RCC 7860 (cell line): ENCODE measurements at places on chromosomes 6 and 20.

DNA sequence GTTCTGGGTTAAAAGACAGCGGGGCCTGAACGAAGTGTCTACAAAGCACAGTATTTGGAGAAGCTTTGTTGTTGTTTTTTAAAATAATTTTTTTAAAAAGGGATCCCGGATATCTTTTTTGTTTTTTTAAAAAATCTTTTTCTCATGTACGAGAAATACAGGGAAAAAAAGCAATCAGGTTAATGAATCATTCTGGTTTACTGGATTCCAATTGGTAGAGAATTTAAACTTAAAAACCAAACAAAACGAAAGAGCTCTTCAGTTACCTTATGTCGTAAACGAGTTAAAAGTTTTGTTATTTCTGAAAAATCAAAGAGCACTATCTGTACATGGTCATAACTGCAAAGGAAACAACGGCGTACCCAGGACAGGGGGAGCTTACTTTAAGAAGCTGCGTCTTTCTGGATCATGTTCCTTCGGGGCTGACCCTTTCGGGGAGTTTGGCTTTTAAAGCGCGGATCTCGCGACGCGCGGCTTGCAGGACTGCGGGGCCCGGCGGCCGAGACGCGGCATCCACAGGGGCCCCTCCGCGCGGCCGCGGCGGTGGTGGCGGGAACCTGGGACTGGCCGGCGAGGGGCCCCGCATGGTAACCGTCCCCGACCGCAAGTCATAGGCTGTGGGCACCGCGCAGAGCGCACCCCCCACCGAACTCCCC, 927 bp downstream of the IL20RA start:
- no peak for DNase-seq

- no peak for DNase-seq
These were observed 1.7 kb downstream of the CGA start for GRCh38 chr6:87093199-87093598.

- DNase-seq = no peak
These were observed 8.6 kb downstream of the CEP57L1 start for GRCh38 chr6:109103942-109104341.

DNA sequence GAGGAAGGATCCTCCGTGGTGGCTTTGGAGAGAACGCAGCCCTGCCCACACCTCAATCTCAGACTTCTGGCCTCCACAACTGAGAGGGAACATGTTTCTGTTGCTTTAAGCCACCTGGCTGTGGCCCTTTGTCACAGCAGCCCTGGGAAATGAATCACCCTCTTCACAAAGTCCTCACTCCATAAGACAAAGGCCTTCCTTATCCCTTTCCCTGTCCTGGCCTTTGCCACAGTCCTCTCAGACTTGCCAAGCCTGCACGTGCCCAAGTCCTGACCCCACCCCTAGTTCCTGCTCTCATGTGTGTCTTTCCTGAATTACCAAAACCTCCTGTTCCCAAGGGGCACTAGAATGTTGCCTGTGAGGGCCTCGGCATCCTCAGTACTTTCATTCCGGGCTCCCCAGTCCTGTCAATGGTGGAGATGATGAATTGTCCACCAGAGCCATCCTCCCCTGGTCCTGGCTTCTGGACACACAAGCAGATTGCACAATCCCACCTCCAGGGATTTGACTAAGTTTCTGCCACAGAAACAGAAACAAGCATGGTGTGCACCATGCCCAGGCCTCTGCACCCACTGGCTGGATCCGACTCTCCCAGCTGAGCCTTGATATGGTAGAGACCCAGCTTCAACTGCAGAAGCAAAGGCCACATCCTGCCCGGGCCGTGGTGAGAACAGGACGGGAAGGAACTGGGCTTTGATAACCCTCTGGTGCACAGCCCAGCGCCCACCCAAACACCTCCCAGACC, 232.6 kb upstream of the PDE10A start:
- DNase-seq = no peak

DNA sequence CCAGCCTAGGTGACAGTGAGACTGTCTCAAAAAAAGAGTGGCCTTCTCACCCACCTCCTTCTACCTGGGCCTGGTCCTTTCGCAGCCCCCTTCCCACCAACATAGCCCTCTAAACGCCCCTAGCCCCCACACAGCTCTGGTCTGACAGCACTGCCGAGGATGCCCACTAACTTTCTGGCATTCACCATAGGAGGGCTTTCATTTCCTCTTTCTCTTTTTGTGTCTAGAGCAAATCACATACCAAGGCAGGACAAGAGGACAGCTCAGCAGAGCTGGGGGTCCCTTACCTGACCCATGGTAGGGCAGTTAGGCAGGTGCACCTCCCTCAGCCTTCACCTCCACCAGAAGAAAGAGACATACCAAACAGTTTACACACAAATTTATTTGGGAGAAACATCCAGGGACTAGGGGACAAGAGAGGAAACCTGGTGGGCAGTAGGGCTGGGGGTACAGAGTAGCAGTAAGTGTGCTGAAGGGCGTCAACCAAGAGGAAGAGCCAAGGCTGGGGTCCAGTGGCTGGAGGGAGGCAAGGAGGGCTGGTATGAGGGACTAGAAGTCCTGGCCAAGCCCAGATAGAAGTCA, 4.5 kb downstream of the LY6G5C start:
- no peak for DNase-seq

- no peak for DNase-seq
These were observed 43.2 kb downstream of the SSR1 start for GRCh38 chr6:7269816-7270215.

GRCh38 chr6:166718516-166718915, 91.5 kb upstream of the RPS6KA2 start:
- no peak for DNase-seq

GRCh38 chr6:26311385-26312095, 53.5 kb upstream of the BTN3A2 start:
- DNase-seq = peak; percentile 90

GRCh38 chr6:88492824-88493223, 326.7 kb upstream of the CNR1 start:
- no peak for DNase-seq

DNA sequence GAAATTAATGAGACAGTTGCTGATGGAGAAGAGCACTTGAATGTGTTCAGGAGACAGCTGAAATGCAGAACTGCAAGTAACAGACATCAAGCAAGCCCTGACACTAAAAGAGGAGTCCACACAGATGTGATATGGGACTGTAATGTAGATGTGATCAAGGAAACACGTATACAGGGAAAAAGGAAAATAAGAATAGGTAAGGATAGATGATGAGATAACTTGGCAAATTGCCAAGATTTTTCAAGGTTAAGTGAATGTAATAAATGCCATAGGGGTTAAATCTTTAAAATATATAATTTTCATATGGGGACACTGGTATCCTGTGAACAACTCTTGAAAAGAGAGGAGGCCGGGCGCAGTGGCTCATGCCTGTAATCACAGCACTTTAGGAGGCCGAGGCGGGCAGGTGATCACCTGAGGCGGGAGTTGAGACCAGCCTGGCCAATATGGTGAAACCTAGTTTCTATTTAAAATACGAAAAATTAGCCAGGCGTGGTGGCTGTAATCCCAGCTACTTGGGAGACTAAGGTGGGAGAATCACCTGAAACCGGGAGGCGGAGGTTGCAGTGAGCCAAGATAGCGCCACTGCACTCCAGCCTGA, 7.2 kb upstream of the SNX14 start:
- DNase-seq = no peak

GRCh38 chr20:34569598-34569997, 11.1 kb downstream of the MAP1LC3A start:
- DNase-seq = no peak

DNA sequence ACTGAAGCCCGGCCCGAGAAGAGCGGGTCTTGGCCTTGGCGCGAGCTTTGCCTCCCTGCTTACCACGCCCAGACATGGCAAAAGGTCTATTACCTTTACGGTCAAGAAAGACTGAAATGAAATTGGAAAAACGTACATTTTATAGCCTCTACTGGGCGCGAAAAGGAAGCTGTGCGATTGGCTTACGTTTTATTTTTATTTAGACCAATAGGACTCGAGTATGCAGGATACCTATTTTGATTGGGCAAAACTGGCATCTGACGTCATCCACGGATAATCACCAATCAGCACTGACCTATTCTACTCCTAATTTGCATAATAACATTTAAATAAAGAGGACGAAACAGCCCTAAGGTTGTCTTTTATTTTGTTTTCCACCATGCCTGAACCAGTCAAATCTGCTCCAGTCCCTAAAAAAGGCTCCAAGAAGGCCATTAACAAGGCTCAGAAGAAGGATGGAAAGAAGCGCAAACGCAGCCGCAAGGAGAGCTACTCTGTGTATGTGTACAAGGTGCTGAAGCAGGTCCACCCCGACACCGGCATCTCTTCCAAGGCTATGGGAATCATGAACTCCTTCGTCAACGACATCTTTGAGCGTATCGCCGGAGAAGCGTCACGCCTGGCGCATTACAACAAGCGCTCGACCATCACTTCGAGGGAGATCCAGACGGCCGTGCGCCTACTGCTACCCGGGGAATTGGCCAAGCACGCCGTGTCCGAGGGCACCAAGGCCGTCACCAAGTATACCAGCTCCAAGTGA, 97.4 kb downstream of the OR2B2 start:
- peak; percentile 74 for DNase-seq

- no peak for DNase-seq
These were observed 114.2 kb downstream of the PSMB1 start for GRCh38 chr6:170438861-170439260.

DNA sequence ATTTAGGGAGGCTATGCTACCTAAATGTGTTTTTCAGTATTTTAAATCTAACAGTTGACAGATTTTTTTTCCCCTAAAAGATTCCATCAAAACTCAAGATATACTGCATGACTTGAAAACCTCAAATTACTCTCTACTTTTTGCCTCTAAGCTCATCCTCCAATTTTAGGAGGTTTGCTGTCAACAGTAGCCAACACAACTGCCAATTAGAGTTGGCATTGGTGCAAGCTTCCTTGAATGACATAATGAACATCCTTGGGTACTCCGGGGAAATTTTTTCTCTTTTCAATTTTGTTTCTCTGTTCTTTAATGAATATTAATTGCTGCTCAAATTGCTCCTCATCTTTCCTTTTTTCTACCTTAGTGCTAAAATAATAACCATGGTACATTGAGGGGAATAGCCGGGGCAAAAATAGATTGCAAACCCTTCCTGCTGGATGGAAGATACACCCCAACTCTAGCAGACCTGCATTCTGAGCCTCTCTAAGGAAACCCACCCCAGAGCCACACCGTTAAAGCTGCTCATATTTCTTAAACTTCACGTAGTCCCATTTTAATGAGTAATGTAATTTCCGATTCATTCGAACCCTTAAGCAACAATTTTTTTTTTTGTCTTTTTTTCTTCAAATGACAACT, 34.3 kb downstream of the SLC22A23 start:
- no peak for DNase-seq

DNA sequence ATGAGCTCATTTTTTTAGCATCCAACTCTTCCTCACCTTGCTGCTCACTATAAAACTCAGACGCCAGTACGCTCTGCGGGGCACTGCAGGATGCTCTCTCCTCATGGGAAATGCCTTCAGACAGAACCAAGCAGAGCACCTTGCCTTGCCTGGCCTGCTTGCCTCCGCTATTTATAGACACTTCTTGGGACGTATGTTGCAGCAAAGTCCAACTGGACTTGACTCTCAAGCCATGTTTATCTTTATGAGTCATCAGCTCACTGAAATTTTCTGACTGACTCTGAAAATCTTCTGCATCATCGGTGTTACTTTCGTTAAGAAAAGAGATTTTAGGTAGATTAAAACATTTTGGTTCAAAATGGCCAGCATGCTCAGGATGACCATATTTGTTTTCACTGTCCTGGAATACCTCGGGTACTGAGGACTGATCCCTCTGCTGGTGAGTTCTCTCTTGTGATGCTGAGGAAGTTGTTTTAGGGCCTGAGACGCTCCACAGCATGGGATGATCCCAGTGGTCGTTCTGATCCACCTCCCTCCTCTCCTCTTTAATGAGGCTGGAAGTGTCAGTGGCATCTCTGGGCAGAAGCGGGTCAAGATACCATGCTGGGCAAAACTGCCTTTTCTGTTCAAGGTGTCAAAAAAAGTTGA, 204.5 kb downstream of the KIF16B start:
- no peak for DNase-seq
